Activated naive CD4-positive, alpha-beta T cell treated with Interleukin-2 at 50 U/mL for 16 hours (primary cell): ENCODE measurements at places on chromosomes 1 and 21.

DNA sequence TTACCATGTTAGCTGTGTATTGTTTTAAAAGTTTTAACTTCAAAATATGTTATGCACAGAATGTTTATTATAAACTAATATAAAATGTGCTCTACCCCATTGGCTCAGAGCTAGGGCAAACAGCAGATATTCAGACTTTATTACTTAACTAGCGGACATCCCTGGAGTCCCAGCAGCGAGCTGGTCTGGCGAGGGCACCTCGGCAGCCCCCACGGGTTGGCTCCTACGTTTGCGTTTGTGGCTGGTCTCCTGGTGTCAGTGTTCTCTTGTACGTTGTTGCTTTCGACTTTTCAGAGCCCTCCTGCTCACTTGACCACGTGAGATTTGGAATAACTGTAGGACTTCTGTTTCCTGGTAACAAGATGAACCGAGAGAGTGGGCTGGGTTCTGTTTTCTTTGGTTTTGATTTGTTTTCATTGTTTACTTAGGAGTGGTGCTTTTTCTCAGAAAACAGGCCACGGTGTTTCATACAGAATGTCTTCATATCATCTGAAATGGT, 44.5 kb downstream of the CBS start:
- no peak for DNase-seq

GRCh38 chr1:110235834-110236682, 25.9 kb downstream of the KCNC4 start:
- peak; percentile 44 for DNase-seq

DNA sequence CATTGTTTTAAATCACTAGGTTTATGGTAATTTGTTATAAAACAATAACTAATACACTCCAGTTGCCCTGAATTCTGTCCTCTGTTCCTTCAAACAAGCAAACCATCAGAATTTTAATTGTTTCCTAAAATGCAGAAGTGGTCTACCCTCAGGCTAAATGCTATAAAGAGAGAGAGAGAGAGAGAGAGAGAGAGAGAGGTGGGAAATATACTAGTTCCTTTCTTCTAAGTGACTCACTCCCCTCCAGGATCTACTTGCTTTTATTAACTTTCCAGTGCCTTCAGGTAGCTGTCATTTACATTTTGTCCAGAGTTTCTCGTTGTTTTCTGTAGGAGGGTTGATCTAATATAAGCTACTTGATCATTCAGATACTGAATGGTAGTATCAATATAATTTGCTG, 26.4 kb downstream of the LRRC53 start:
- DNase-seq: no peak

DNA sequence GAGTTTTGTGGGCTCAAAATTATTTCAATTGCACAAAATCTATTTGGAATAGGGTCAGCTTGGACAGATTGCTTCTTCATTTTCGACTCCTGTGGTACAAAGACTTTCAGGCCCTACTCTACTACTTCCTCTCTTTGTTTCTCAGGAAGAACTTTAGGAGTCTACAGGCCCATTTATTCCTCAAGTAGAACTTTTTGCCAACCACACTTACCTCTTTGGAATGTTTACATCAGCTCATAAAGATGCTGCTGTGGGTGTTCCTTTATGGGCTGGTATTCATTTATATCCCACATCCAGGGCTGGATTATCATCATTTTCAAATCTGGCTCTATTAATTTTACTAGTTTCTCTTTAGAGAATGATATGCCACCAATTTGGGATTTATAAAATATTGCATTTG, 46.3 kb upstream of the TNFSF18 start:
- no peak for DNase-seq

- no peak for DNase-seq
Measured at GRCh38 chr1:18329469-18330253, 151.1 kb upstream of the KLHDC7A start.

DNA sequence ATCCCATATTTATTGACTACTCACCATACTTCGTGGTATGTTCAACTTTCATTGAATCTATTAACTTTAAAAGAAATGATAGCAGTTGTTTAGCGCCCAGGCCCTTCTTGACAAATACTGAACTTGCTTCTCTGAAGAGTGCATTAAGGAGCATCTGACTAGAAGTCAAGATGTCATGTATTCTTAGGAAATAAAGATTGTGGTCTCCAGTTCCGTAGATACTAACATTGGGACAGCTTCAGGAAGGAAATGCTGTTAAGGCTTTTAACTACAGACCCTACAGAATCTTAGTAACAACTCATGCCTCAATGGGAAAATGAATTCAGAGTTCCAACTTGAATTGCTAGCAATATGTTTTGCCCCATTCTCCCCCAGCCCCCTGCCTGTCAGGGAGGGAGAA, 14.8 kb downstream of the LYST start:
- DNase-seq: no peak

DNA sequence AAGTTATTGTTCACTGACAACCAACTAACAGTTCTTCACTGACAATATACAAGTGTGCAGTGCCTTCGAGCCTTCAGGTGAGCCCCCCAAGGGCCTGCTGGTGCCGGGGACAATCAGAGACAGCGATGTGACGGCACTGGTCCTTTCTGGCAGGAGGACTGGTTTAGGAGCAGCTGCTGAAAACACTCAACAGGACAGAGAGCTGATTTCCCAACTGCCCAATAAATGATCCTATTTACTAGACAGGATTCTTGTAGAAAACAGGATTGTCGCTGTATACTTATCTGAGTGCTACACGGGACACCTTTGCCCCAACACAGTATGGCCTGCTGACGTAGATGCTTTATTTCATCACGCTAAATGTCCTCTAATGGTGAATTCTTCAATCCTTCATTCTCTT, 65.4 kb downstream of the TP53BP2 start:
- no peak for DNase-seq

DNA sequence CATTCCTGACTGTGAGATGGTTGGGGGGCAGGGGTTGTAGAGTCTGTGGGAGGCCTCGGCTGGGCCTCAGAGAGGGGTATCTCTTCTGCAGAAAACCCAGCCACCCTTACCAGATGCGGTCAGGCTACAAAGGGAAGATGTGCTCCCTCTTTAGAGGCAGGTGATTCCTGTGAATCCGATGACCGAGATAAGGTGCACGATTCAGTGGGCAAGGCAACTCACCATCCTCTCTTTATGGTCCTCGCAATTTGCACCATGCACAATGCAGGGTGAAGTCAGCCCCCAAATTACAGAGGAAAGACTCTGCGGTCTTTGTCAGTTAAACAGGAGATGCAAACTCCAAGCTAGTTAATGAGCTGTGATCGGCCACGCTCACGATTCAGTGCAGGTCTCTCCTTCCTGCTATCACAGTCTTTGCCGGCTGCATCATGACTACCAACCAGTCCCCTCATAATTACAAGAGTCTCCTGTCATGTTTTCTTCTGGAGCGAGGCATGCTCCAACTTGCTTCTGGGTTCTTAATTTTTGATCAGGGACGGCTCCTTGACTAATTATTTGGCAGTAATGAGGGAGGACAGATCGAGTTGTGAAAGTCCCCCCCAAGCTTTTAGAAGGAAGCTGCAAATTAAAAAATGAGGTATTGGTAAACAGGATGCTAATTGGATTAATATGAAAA, 12.5 kb downstream of the TP73 start:
- no peak for DNase-seq

- no peak for DNase-seq
Measured at GRCh38 chr1:10624256-10625050, 149.7 kb downstream of the PEX14 start.

DNA sequence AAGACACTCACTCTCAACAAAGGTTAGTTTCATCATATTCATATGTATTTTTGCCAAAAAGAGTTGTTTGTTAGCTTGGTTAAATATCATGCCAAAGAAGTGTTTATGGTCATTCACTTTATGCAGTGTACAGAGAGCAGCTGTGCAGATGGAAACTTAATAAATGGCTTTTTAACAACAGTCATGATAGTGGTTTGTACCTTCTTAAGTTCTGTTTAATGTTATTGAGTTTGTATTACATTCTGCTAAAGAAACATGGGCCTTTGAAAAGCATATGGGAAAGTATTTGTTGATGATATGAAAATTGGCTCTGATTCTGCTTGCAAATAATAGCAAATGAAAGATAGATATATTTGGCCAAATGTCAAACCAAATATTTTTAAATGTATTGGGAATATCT, 607.3 kb downstream of the NCAM2 start:
- no peak for DNase-seq

DNA sequence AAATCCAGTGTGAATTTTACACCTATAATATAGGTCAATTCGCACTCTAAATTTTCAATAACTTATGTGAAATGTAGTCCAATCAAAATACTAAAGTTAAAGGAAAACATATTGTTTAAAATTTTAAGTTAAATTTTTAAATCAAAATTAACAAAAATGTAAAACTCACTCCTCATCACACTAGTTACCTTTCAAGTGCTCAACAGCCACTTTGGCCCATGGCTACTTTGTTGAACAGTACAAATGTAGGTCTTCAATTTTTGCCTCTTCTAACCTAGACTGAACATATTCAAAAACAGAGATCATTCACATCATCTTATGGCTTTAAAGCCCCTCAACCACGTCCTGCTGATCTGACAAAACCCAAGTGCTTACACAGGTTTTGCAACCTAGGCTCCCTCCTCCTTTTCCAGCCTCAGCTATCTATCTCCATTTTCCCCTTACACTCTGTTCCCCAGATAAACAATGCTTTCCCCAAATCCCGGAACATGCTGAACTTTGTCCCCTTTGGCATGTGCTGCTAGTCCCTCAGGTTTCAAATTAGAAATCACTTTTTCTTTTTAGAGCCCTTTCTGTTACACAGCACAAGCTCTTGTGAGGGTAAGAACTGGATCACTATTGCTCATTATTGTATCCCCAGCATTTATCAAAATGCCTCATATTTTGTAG, 110.6 kb downstream of the AKT3 start:
- DNase-seq: no peak

GRCh38 chr1:228884196-228884595, 148.9 kb downstream of the RHOU start:
- no peak for DNase-seq

DNA sequence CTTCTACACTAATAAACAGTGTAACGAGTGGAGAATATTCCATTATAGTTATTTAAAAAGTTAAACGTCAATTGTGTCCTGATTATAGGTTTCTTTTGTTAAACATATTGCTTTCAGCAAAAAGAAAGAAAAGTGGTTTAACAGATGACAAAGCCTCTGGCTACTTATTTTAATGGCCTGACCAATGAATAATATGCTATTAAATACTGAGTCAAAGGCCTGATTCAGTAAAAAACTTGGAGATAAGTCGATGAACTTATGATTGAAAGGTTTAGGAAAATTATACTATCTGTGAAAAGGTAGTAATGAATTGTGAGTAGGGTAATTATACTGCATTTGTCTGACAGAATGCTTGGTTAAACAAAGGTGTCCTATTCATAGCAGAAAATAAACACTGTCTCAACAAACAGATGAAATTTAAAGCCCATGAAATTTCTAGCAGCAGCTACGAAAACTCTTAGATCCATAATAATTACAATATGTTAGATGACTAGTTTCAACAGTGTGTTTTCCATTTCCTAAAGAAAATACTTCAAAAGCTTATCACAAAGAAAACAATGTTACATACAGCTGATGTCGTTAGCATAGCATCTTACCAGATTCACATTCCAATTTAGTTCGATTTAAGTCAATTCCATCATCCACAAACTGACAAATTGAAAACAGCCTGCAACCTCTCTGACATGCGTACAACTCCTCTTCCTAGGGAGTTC, 6.2 kb downstream of the TMEM59 start:
- DNase-seq: no peak

- no peak for DNase-seq
Measured at GRCh38 chr1:223489439-223489838, 96.2 kb downstream of the CCDC185 start.

DNA sequence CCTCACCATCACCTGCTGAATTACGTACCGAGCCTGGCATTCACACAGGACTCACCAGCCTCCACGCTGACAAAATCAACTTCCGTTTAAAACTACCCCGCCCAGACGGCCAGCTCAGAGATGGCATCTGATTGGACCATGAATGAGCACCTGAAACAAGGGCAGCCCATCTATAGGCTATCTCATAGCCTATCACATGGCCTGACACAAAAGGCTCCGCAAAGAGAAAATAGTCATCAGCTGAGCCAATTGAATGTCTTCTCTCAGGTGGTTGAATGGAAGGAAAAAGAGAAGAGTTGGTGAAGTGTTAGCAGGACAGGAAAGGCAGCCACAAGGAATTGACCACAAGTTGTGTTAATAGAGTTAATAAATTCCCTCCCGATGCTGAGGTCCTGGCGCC, 50.6 kb upstream of the ZC3H12A start:
- DNase-seq: no peak

GRCh38 chr1:239516579-239516978, 130.2 kb downstream of the CHRM3 start:
- DNase-seq: no peak

GRCh38 chr1:89089962-89090361, 25.0 kb upstream of the GBP1 start:
- DNase-seq: no peak

- no peak for DNase-seq
Measured at GRCh38 chr1:72341661-72342060, 59.3 kb upstream of the NEGR1 start.

- peak; percentile 59 for DNase-seq
Measured at GRCh38 chr1:205791568-205792180, 16.4 kb upstream of the RAB29 start.

DNA sequence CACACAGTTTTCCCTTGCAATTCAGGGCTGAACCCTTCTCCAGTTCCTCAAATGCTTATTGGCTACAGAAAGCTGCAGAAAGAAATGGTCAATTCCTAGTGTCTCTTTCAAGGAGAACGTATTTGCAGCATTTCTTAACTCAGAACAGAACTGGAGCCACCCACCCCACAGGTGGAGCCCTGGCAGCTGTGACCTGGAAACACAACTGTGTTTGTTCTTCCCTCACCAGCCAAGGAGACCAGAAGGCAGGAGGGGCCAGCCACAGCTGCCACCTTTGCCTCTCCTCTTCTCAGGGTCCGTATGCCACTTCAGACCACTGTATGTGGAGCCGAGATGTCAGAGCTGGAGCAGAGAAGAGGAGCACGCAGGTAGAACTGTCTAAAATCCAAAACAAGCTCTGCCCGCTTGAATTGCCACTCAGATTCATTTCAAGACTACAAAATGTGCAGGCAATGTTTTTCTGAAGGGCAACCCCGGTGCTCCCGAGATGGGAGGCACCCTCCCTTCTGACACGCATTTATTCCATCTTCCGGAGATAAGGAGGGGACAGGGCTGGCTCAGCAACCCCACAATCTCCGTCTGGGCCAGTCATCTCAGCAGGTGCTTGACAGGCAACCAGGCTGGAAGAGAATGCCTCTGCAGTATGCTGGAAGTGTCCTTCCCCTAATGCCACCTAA, 16.7 kb downstream of the CD247 start:
- DNase-seq: peak; percentile 65

DNA sequence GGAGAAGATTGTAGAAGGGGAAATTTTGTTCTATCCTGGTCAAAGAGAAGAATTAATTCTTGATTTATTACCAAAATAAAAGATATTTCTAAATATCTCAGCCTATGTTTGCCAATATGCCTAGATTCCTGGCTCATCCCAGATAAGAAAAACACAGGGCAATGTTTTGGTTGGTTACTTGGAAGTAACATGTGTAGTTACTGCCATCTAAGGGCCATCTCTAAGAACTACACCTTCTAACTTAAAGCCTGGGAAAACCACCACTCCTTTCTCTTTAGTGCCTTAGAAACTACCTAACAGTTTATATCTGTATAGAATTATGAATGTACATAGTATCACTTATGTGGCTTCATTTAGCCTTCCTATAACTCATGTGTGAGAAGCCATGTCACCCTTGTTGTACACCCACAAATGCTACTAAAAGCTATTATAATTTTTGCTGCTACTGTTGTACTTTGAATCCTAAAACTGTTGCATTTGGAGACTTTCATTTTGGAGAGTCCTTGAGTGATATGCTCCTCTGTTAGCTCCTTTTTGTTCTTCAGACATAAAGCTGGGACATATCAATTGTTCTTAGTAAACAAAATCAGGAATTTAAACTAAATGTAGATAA, 4.5 kb downstream of the AIM2 start:
- DNase-seq: no peak
